ENCODE measurements at places on chromosomes 12 and 14.

- DNase-seq = no peak
Observed at GRCh38 chr12:92493816-92494215, 209.0 kb upstream of the PLEKHG7 start.

- no peak for DNase-seq
Observed at GRCh38 chr12:72089678-72090077, 151.0 kb downstream of the TPH2 start.

- DNase-seq = peak; percentile 8
Observed at GRCh38 chr12:168763-169525, 45.0 kb downstream of the SLC6A12 start.

DNA sequence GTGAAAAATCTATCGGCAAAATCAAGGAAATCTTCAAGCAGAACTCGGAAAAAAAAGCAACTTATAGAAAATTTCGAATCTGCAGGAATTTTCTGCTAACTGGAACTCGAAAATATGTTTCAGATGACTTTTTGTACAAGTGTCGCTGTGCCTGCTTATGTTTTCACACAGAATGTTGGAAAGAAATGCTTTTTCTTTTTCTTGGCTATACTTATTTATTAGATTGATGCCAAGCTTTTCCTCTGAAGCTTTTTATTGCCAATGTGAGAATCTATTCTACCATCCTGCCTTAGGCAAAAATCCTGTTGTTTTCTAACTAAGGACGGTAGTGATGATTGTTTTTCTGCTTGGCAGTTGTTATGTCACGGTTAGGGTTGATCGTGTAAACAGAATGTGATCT is 65.8 kb downstream of the TRHDE start:
- no peak for DNase-seq

DNA sequence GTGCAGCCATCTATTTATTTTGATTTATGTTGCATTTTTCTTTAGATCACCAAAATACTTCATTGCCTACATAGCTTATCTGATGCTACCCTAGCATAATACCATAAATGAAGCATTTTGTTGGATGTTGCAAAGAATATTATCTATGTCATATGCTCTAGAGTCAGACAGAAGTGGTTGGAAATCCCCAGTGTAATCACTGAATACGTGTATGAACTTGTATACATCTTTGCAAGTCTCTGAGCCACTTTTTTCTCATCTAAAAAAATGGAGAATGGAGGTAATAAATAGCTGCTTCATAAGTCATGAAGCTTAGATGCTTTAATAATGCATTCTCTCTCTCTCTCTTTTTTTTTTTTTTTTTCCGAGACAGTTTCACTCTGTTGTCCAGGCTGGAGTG is 18.5 kb downstream of the EVL start:
- DNase-seq = no peak

GRCh38 chr12:112967858-112968257 is 10.5 kb upstream of the OAS2 start:
- no peak for DNase-seq

DNA sequence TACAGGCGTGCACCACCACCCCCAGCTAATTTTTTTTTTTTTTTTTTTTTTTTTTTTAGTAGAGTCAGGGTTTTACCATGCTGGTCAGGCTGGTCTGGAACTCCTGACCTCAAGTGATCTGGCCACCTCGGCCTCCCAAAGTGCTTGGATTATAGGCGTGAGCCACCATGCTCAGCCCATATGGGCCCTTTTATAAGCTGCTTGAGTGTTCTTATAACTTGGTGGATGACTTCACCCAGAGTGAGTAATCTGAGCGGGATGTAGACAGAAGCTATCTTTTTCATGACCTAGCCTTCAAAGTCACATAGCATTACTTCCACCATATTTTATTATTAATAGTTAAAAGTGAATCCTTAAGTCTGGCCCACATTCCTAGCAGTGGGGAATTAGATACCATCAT is 16.4 kb downstream of the BBOF1 start:
- no peak for DNase-seq

DNA sequence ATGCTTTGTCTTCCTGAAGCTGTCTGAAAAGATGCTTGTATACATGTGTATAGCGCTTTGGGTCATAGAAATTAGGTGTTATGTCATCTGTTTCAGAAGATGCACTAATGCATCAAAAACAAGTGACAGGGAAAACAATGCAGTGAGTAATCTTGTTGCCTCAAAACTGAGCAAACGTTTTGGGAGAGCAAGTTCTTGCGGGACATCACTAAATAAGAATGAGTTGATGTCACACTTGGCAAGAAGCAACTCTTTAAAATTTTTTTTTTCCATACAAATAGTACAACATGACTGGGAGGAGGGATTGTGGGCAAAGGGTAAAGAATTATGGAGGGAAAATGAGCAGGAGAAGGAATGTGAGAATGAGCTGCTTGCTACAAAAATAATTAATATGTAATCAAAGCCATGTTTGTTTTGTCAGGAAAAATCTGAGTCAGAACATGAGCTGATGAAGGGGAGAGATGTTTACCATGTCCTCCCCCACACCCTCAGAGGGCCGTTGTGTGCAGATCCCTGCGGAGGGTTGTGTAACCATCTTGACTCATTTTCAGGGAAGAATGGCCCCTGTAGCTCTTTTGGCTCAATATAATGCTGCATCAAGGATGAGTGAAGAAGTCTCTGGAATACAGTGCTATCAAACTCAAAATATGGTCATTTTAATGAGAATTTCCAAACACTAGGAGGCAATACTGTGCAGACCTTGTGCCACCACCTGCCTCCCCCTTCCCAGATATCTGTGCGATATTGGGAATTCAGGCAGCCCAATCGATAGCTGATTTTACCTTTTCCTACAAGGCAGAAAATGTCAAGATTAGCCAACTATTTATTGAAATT is 41.4 kb downstream of the BORCS5 start:
- peak; percentile 94 for DNase-seq

GRCh38 chr12:26226629-26227360 is 31.4 kb downstream of the SSPN start:
- no peak for DNase-seq

DNA sequence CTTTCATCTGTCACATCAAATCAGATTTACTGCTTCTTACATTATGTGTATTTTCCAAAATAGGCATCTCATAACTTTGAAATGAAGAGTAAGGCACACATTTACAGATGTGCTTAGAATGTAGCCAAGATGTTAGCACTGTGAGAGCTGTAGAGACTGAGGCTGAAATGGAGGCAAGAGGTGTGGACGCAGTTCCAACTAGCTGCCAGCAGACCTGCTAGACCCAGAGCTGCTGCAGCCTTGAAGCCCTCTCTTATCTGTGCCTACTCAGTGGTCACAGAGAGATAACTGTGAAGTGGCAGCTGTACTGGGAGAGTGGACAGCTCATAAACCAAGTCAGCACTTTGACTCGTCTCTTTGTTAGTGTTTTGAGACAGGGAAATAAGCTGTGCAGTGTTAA is 470.9 kb downstream of the CCER1 start:
- no peak for DNase-seq

DNA sequence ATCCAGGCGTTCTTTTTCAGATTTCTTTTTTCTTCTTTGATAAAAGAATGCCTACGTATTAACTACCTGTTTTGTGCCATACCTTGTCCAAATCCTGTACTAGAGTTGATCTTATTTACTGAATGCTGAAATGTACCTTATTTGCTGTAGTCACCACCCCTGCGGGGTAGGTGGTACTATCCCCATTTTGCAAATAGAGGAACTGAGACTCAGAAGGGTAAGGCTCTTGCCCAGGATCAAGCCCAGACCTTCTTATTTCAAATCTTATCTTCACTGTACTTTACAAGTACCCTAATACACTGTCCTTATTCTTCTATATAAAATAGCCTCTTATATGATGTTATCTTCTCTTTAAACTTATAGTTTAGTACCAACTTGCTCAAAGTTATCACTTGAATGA is 206.5 kb downstream of the SLC41A2 start:
- no peak for DNase-seq

GRCh38 chr14:53016491-53016890 is 65.6 kb upstream of the FERMT2 start:
- DNase-seq = no peak

- no peak for DNase-seq
Observed at GRCh38 chr12:92403210-92404175, 257.8 kb upstream of the BTG1 start.

DNA sequence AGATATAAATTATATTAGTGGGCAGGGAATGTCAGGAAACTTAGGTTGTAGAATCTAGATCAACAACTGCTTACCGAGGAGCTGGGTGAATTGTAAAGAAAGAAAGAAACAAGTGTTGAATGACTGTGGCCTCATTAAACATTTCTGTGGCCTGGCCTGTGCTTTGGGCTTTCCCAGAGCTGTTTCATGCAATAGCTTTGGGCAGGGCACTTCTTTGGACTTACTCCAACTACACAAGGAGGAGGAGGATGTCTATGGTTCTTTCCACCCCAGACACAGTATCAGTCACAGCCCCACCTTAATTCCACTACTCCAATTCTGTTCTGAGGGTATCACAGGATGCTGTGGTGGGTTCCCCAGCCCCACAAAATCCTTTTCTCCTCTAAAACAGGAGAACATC is 38.0 kb downstream of the DPF3 start:
- no peak for DNase-seq

DNA sequence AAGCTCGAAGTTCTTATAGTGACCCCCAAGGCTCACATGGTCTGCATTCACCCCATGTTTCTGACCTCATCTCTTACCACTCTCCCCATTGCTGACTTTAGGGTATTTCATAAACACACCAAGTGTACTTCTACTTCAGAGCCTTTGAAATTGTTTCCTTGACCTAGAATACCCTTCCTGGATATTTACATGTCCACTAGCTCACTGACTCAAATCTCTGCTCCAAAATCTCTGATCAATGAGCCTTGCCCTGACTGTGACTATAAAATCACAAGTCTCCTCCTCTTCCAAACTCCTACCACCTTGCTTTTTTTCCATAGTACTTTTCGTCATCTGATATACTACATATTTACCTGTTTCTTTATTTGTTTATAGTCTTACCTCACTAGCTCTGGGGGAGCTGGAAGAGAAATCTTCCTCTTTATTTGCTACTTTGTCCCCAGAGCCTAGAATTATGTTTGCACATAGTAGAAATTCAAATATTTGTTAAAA is 105.1 kb downstream of the RMST start:
- no peak for DNase-seq

DNA sequence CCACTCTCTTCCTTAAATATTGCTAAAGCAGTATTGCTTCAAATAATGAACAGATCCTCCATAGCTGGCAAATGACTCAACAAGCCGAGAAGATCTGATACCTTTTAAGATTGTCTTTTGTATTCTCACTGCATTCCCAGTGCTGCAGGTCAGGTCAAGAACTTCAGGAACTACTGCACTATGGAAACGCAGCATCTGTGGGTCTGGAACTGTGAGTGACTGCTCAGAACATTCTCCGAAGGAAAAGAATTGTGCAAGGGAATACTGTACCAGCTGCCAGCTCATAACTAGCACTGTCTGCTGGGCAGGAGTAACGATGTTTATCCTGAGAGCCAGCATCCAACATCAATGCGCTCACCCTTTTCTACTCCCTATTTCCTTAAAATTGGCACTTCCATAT is 348.0 kb upstream of the SOX5 start:
- no peak for DNase-seq

DNA sequence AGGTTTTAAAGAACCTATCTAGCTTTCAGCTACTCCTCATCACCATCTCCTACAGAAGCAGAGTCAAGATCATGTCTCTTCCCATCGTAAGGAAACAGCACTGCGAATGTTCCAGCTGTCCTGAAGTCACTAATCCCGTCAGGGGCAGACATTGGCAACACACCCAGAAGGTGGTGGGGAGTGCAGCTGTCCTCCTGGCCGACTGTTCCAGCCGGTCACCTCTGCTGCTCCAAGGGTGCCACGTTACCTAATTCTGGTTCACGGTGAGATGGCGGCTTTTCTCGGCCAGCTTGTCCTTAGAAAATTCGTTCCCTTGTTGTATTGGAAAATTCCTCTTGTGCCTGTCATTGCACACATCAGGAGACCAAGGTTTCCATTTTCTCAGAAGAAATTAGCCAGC is 196.2 kb downstream of the ZFP36L1 start:
- DNase-seq = no peak

DNA sequence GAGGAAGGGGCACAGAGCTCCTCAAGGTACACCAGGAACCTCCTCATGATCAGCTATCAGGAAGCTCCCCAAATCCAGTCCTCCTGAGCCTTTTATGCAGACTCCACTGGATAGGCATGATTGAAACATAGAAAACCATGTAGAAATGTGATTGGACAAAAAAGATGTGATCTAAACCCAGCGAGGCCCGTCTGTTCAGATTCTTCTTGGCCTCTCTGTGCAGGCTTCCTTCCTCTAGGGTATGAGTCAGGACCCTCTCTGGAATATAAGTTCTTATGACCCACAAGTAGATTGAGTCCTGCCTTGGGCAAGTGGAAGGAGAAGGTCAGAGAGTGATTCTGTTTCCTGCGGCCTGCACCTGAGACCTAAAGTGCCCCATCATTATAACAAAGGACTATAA is 166.3 kb downstream of the PHLDA1 start:
- DNase-seq = no peak

- DNase-seq = no peak
Observed at GRCh38 chr14:52314595-52315354, 663 bp downstream of the PTGER2 start.

DNA sequence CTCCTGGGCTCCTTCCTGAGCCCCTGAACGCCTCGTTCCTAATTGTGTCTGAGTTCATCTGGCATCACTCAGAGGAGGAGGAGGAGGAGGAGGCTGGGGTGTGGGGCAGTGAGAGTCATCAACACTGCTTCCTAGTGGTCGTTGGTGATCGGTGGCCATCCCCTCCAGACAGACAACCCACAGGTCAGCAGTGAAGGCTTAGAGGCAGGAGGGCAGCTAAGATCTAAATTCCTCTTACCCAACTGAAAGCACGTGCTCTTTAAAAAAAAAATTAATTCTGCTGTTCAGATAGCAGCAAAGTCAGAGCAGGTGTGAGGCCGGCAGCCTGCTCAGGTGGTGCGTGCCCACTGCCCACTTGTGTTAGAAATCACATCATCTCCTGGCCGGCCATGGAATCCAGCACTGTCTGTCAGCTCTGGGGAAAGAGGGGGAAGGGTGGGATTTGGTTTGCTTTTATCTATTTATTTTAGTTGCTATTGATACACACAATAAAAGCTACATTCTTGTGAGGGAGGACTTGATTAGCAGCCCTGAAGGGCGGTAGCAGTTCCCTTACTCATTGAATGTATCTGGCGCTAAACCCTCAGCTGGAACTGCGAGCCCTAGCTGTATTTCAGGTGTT is 46.6 kb downstream of the PPP2R5C start:
- DNase-seq = no peak

GRCh38 chr14:35534208-35534872 is 376 bp downstream of the INSM2 start:
- no peak for DNase-seq

- no peak for DNase-seq
Observed at GRCh38 chr12:114672817-114673168, 11.2 kb downstream of the TBX3 start.
